ENCODE measurements at places on chromosomes 5 and 9.

DNA sequence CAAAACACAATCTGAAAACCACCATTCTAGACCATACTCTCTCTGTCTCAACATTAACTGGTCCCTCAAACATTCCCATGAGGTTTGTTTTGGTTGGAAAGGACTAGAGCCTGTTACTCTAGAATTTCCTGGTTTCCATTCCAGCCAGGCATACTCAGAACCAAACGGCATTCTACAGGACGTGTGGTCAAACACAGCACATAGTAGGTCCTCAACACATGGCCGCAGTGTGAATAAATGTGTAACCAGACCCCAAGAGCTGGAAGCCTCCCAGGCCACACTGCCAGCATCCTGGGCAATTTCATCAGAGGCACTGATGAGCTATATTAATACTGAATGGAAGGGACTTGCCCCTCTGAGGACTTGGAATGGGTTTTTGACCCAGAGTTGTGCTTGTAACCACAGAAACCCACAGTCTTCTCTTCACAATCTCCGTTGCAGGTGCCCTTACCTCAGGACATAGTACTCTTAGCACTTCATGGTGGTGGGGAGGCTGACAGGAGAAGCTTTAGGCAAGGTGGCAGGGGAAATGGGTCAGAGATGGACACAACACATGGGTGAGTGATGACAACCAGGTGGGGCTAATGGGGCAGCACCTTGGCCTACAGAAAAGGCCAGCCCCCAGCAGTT lies 66.0 kb downstream of the ZNF366 start:
- no peak for DNase-seq

GRCh38 chr9:95533996-95534680 lies 17.4 kb upstream of the PTCH1 start:
- DNase-seq, result no peak

GRCh38 chr9:131994364-131995125 lies 85.1 kb downstream of the MED27 start:
- no peak for DNase-seq

DNA sequence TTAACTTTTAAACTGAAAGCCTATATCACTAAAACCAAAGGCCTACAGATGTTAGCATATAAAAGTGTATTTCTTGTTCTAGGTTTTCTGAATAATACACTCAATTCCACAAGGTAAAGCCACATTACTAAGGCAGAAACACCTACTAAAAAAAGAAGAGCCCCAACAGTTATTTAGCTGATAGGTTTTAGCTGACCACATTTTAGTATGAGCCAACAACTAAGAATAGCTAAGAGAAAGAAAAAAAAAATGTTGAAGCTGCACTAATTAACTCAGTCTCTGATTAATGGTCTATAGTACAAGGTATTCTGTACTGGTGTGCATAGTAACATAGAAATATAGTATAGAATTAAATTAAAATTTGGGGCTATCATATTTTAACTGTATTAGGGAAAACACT lies 23.5 kb downstream of the ZFR start:
- DNase-seq, result no peak

DNA sequence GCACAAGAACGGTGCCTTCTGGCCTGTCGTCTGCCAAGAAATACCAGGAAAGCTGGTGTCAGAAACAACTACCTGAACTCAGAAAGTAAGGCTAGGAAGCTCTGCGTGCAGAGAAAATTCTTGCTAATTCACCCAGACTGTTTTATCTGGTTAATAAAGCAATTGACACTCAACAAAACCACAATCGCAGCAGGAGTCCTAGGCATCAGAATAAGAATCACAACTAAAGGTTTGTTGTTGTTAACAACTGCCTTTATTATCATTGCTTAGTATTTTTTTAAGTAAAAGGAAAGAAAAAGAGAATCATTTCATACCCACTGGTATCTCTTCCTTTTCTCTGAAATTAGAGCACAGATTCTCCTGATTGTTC lies 3.9 kb upstream of the ISL1 start:
- no peak for DNase-seq

- peak; percentile 45 for DNase-seq
These were observed 70.3 kb upstream of the VCAN start for GRCh38 chr5:83401122-83401731.

DNA sequence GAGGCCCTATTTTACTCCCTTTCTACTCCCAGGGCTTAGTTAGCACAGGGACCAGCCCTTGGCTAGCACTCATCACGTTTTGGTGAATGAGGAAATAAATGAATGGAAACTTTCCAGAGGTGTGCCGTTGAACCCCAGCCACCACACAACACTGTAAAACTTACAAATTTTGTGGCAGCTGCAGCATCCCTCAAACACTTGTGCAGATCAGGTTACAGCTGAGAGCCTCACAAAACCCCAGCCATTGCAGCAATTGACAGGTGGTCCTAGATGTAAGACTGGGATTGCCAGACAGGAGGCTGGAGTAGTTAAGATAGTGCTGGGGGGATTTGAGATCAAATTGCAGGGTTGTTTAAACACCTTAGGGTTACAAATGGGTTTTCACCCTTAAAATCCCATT lies 482.2 kb upstream of the KIF2A start:
- DNase-seq, result no peak

- no peak for DNase-seq
These were observed 670.2 kb downstream of the SEMA5A start for GRCh38 chr5:8875722-8876121.

DNA sequence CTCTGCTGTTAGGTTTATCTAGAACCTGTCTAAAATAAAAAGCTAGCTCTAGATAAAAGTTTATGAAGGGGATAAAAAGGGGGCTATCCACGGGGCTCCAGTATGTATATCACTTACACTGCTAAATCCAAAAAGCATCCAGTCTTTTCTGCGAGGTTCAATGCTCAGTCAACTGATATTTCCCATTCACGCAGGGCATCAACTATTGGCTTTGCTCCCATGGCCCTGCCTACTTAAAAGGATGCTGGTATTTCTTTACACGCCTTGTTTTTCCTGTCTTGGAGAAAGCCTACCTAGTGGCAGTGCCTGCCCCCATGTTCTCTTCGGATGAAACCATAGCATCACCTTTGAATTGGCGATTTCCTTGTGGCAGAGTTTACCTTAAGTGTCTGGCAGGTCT lies 8.1 kb downstream of the SPRY4 start:
- no peak for DNase-seq

GRCh38 chr9:98345011-98345410 lies 89.6 kb upstream of the TBC1D2 start:
- DNase-seq, result no peak

DNA sequence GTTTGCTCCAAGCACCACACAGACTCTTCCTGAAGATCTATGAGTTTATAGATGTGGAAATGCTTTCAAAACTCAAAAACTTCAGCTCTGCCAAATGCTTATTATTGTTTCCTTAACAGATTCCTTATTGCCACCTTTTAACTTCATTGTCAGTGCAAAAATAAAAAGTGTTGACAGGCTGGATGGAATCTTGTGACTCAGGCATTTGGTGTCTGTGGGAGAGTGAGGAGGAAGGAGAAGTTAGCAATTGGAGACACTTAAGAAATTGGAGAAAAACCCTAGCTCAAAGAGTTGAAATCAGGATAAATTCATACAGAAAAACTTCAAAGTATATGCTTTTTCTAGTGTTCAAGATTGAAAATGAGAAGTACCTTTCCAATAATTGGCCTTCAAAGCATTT lies 140.6 kb upstream of the PUM3 start:
- DNase-seq, result no peak

GRCh38 chr5:77906806-77907205 lies 130.7 kb upstream of the TBCA start:
- DNase-seq, result no peak

DNA sequence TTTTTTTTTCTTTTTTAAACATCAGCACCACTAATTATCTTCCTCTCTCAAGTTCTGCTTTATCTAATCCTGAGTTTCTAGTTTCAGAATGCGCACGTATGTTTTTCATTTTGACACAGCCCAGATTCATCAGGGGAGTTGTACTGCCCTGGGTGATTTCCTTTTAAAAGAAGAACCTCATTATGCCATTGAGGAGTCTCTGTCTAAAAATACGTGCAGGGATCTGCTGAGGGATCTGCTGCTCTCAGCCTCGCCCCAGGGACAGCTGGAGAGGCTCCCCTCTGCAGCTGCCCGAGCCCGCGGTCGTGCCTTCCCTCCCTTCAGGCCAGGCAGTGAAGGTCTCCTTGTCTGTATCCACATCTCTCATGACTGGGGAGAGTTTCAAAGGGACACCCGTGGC lies 273.1 kb downstream of the ARHGEF28 start:
- DNase-seq, result peak; percentile 77

DNA sequence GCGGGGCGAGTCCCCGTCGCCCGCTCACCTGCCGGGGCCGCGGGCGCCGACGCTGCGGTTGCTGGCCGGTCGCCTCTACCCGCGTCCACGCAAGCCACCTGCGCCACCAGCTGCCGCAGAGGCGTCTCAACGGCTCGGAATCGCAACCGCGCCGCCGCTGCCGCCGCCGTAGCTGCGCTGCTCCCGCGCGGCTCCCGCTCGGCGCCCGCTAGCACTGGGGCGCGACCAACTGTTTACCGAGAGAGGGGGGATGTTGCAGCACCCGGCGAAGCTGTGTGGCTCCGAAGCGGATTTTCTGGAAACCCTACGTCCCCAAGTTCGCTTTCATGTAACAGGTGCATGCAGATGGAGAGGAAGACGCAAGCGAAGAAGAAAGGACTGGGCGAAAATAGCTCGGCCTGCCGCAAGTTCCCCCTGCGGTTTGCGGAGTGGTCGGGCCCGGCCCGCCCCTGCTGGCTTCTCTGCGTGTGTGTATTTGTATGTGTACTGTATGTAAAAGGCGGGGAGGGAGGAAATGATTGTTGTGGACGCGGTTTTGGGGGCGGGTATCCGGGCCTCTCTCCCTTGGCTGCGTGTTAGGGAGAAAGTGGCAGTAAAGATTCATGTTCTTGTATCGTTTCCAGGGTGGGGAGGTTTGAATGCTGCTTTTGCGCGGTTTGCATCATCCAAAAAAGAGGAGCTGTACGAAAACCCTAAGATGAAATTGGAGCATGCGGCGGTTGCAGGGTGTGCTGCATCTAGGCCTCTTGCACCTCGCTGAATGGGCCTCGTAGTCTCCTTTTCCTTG lies at the start of gene PSIP1:
Gene PSIP1 (minus strand): TSS at position 182 of the 787 bp plus-strand sequence. CDS start 782 bp downstream, outside the sequence.
- peak; percentile 99 for DNase-seq

DNA sequence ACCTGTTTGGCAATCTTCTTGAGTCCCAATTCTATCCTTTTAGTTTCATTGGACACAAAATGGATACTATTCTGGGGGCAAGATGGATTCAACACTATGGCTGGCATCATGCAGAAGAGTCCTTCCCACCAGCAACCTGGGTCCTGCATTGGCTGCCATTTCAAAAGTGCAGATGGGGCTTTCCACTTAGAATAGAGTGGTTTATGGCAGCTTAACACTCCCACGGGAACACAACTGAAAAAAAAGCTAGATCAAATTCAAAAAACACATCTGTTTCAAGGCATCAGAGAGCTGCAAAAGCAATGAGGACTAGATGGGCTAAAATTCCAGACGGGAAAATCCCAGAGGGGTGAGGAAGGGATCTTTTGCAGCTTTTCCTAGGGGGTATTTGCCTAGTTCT lies 11.2 kb upstream of the HMHB1 start:
- DNase-seq, result no peak

GRCh38 chr9:126719618-126720031 lies 85.2 kb upstream of the ZBTB43 start:
- DNase-seq, result peak; percentile 78

- DNase-seq, result no peak
These were observed 2.1 kb upstream of the TPM2 start for GRCh38 chr9:35691757-35692301.

DNA sequence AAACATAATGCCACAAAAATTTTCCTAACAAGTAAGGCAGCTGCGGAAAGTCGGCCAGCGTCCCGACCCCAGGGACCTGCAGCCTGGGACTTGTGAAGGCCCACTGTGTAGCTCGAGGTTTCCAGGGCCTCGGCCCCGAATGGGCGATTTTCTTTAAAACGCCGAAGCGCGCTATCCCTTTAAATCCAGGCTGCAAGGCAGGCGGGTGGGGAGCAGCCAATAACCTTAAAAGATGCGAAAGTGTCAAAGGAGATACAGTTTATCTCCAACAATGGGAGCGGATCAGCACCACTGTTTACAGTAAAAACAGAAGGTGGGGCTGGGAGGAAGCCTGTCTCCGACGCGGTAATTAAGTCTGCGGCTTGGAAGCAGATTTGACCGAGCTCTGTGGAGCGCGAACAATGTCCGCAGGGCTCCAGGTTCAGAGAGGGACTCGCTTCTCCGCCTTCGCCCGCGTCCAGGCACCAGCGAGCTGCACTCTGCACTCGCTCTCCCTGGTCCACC lies 1.7 kb upstream of the ZSWIM6 start:
- no peak for DNase-seq

DNA sequence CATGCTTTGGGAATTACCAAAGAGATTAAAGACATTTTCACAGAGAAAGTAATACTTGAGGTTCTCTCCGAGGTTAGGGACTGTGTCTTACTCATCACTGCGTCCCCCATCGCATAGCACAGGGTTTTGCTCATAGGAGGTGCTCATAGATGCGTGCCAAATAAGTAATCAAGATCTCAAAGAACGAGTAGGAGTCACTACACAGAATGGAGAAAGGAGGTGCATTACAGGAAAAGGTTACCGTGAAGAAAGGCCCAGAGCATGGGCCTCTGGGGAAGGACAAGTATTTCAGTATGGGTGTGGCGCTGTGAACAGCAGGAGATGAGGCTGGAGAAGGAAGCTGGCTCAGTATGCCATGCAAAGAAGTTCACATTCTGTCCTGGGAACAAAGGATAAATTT lies 182.4 kb downstream of the ACTL7B start:
- DNase-seq, result no peak

Measured in GM06990 (cell line).